Ammon's horn (tissue), 1 donor: ENCODE measurements at places on chromosomes 1 and 21.

- no peak for DNase-seq
Measured at GRCh38 chr1:109181085-109181806, 32.5 kb upstream of the SARS1 start.

- DNase-seq = peak; percentile 68
Measured at GRCh38 chr1:1291548-1292441, 11.6 kb downstream of the SCNN1D start.

DNA sequence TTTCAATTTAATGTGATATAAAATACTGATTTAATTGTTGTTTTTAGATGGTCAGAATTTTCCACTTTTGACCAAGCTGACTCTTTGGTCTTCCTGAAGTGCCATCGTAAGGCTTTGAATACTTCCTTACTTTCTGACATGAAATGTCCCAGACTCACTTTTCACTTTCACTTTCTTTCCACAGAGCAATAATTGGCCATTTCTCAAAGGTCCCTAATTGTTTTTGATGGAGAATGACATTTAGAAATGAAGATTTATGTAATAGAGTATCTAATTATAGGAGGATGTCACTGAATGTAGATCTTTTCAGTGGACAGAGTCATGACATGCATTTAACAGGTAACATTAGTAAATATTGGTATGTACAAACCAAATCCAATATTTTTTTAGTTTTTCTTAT lies 1141.6 kb downstream of the KCNT2 start:
- DNase-seq = no peak

GRCh38 chr1:246226041-246226440 lies 281.0 kb downstream of the SMYD3 start:
- no peak for DNase-seq

DNA sequence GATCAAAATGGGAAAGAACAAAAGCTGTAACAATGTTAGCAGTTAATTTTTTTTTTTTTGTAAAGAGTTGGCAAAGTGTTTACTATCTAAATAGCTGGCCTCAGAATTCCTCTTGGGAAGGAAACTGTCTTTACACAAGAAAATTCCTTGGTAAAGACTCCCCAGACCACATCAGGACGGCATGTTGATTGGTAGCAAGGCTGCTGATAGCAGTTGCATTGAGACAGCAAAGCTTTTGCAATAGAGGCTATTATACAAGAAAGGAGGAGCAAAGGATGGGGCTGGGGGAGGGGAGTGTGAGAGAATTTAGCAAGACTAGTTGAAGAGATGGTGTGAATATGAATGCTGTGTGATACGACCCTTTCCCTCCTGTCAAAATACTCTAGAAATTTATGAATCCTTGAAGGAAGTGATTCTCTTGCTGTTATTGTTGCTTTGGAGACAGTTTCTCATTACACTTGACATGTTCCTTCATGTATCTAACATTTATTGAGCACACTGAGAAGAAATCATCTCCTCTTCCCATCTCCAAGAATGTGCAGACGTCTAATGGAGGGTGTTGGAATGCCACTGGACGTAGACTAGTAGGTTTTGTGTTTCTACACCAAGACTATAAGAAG lies 355.6 kb downstream of the SIPA1L2 start:
- DNase-seq = no peak

GRCh38 chr1:160789051-160789701 lies 6.8 kb upstream of the LY9 start:
- no peak for DNase-seq

DNA sequence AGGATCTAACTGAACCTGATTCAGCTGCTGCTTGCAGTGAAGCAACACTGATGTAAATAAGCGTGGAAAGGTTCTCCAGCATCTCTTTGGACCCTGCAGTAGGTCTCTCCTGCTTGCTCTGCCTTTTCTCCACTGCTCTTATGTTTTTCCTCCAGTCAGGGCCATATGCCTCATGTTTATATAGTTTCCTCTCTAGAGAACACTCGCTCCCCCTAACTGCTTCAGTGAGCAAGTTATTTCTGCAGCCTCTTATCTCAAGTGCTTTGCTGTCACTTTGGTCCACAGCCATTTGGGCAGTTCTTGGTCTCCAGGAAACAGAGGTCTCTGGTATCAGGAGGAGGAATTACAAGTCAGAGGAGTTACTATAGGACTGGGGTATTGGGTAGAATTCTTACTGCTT lies 5.3 kb downstream of the PRUNE1 start:
- no peak for DNase-seq
